ENCODE measurements at places on chromosomes 4 and X.

DNA sequence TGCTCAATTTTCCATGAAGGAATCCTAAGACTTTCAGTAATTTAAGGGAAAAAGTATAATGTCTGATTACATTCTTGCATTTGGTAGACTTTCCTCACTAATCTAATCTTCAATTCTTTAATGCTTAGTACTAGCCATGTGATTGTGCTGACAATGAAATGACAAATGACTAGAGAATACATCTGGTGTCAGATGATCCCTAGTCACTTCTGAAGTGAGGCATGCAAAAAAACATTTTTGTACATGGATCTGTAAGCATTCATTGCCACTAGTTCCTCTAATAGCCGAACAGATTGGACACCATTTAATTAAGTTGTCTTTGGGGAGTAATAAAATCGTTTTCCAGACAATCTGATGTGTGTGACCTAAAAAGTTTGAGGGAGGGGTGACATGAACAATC, 62.7 kb upstream of the NRK start:
- DNase-seq, result no peak

DNA sequence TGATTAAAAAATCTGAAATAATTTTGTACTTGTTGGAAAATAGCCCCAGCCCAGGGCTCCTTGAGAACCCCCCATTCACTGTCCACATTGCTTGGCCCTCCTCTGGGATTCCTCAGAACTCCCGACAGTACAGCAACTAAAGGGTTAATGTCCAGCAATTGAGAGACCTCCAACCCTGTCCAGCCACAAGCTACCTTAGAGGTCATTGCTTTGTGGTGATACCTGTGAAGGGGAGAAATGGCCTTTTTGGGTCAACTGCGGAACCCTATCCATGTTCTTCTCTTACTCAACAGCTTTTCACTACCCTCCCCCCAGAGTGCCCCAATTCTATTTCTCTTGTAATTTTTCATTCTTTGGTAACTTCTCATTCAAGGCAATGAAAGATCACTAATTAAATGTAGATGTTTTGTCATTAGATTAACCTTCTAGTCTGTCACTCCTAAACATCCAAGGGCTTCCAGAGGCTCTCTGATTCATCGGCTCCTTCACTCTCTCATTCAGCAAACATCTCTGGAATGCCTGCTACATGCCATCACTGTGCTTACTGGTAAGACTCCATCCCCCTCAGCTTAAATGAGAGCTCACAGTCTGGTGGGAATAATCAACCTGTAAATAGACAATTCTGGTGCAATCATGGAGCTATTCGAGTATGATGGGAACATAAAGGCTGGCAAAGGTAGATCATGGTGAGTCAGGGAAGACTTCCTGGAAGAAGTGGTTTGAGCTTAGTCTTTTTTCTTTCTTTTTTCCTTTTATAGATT, 241.4 kb upstream of the PGRMC2 start:
- DNase-seq, result no peak

- DNase-seq, result no peak
Measured at GRCh38 chr4:26257850-26258249, 63.0 kb upstream of the RBPJ start.

DNA sequence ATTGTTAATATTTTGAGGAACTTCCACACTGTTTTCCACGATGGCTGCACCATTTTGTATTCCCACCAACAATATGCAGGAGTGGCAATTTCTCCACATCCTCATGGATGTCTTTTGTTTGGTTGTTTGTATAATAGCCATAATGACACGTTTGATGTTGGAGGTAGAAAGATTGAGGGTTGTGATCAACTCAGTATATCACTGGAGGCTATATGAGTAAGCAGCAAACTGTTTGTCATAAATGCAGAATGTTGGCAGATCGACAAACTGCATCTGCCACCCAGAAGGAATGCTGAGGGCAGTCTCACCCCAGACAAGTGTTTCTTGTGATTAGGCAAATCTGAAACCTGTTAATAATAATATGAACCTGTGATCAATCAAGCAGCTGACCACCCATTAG, 243.9 kb upstream of the WDFY3 start:
- DNase-seq, result no peak

DNA sequence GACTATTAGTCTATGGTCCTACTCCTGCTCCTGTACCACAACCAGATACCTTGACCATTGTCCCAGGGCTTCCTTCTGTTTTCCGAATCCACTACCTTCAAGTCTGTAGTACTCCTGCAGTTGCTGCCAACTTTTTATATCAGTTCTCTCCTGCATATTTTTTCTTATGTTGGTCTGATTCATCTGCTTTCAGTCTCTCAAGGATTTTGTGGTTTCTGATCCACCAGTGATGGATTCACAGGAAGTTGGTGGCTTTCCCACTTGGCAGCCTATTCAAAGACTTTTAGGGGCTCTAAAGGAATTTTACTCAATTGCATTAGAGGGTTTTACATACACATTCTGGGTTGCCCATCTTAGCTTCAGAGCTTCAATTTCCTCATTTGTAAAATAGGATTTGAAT, 23.6 kb downstream of the KIF4A start:
- no peak for DNase-seq

- DNase-seq, result no peak
Measured at GRCh38 chr4:85747882-85748491, 273.0 kb downstream of the ARHGAP24 start.

DNA sequence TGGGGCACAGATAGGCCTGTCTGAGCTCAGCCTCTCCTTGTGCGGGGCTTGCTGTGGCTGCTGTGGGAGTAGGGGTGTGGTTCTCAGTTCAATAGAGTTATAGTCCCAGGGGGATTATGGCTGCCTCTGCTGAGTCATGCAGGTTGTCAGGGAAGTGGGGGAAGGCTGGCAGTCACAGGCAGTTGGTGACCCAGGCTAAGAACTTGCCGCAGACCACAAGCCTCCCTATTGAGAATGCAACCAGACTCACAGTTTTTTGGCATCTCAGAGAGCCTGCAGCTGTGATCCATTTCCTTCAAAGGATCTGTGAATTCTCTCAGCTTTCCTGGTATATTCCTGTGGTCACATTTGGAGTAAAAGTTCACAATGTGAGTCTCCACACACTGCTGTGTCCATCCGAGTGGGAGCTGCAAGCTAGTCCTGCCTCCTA, 364.9 kb downstream of the ZNF674 start:
- no peak for DNase-seq

DNA sequence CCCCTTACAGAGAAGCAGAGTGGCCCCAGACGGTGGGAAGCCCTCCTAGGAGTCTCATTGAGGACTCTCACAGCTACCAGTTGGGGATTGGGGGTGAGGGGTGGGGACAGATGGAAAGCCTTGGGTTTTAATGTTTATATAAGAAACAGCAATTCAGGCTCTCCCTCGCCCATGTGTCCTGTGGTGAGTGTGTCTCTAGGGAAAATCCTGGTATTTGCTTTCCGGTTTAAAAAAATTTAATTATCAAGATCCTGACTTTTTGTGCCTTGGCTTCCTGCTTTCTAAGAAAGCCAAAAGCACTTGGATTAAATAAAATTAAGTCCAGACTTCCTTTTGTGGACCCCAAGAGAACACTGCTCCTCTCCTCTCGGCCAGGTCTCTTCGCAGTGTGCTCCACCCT, 93.8 kb downstream of the SOWAHB start:
- DNase-seq, result no peak

GRCh38 chr4:14336656-14337055, 665.6 kb upstream of the CPEB2 start:
- no peak for DNase-seq
